ENCODE measurements at places on chromosomes 11 and 22.

DNA sequence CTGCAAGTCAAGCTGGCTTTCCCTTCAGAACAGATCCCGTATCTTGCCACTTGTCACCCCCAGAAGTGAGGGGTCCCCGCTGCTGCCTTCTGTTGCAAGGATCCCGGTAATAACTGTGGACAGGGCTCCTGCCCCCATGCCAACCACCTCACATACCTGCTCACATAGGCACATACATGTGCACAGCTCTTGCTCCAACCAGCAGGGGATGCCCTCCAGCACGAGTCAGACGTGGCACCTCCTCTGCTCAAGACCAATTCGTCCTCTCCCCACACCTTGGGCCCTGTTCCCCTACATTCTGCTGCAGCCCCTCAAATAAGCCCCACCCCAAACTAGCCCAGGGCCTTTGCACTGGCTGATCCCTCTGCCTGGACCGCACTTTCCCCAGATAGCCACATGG, 163.3 kb downstream of the CRYBB2 start:
- DNase-seq, result no peak

DNA sequence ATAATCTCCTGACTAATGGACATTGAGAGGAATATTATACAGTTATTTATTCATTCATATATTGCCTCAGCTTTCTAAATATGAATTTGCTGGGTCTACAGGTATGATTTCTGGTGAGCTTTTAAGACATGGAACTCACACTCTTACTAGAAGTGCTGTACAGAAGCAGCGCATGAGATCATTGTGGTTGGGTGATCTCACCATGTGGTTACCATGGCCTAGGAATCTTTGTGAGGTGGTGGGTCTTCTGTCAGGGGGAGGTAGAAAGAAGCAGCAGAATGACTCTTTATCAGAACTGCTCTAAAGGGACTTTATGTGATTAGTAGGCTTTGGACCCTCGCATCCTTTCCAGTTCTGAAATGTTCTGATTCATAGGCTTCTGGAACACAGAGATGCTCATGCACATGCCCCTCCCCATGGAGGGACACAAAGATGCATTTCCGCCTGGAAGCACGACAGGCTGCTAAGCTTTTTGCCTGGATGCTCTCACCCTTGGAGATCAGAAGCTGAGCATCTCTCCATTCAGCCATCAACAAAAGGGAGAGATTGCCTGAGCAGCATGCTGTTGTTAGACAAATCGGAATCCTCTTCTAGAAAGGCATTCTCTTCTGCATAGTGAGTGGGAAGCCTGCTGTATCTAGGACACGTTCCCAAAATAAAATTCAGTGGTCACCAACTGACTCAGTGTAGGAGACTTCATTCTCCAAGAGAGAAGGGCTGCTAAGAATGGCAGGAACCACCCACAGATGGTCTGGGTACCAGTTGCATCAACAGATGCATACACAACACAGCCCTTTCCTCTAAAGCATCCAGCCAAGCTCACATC, 51.3 kb downstream of the KIRREL3 start:
- DNase-seq, result no peak

DNA sequence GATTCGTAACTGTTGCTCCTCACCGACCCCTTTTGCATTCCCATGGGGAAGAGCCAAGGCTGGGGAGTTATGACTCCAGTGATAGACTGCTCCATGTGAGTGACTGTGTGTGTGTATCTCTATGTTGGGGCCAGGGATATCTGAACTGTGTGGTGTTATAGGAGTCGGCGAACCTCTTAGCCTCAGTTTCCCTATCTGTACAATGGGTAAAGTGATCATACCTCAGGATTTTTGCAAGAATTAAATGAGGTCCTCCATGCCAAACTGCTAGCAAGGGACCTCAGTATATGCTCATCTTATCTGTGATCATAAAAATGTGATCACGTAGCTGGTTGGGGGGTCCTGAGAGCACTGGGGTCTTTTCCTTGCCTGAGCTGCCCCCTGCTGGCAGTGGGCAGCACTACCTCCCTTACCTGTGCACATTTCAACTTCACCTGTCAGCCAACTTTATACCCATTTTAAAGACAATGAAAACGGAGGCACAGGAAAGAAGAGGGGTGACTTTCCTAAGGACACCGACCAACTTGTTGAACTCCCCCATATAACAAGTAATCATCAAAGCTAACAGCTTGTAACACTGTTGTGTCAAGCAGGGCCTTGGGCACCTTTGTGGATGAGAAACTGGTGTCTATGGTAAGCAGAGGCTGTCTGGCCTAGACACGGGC, 1.4 kb upstream of the DPP3 start:
- DNase-seq, result no peak

DNA sequence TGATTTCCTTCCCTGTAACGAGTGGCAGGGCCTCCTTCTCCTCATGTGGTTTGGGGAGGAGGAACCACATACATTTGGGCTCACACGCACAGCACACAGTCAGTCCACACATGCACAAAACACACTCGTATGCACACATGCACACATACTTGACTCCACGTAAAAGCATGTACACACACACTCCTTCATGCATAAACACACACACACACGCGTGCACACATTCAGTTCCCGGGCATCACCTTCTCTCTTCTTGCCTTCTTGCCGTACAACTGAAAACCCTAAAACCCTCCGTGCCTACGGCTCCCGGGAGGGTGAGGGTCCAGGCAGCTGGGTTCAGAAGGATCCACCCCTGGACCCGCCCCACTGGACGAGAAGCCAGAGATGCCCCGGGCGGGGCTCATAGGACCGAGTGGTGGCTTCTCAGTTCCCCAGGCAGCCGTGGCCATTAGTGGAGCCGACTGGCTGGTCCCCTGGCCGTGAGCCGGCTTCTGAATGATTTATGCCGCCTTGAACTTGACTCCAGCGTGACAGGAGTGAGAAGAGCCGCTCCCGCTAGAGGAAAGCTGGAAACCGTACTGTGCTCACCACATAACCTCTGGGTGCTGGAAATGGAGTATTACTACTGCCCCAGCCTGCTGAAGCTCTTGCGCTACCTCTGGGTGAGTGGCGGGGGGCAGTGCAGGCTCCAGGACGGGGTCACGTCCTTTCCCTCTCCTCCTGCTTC, 117.4 kb downstream of the KIAA1671 start:
- DNase-seq, result no peak

DNA sequence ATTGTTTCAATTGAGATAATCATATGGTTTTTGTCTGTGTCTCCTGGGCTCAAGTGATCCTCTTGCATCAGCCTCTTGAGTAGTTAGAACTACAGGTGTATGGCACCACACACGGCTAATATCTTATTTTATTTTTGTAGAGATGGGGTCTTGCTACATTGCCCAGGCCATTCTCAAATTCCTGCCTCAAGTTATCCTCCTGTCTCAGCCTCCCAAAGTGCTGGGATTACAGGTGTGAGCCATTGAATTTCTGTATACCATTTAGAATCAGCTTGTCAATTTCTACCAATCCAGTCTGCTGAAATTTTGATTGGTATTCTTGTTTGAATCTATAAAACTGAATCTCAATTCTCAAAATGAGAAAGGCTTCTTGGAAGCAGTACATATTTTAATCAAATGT, 10.4 kb upstream of the KAT5 start:
- DNase-seq, result no peak

GRCh38 chr11:116384876-116385275, 387.9 kb downstream of the BUD13 start:
- DNase-seq, result no peak

Measured in left renal pelvis (tissue), 4 donors.